ENCODE measurements at places on chromosomes 1 and 21. TPM values are rescaled to one million over a fixed set of nuclear protein-coding genes. Genes with fewer than 3 reads are reported as not detected.

DENND1B gene
- polyA plus RNA-seq = 4.8 TPM

ST6GALNAC5 gene
- 18.7 TPM for polyA plus RNA-seq

ZNF362 gene
- 2.2 TPM for polyA plus RNA-seq

MMP23B gene
- 0.07 TPM for polyA plus RNA-seq

FCAMR gene
- polyA plus RNA-seq = not detected

GOLT1A gene
- 0.46 TPM for polyA plus RNA-seq

KANK4 gene
- polyA plus RNA-seq = 8.5 TPM

MAP10 gene
- 0.50 TPM for polyA plus RNA-seq

GRCh38 chr1:53430261-53430660, 28.9 kb upstream of the DMRTB1 start:
- H3K4me1 ChIP-seq = no peaks in the 10 kb centered on the region
- H3K27me3 ChIP-seq = peaks cover 4% of the 10 kb centered on the region

DNA sequence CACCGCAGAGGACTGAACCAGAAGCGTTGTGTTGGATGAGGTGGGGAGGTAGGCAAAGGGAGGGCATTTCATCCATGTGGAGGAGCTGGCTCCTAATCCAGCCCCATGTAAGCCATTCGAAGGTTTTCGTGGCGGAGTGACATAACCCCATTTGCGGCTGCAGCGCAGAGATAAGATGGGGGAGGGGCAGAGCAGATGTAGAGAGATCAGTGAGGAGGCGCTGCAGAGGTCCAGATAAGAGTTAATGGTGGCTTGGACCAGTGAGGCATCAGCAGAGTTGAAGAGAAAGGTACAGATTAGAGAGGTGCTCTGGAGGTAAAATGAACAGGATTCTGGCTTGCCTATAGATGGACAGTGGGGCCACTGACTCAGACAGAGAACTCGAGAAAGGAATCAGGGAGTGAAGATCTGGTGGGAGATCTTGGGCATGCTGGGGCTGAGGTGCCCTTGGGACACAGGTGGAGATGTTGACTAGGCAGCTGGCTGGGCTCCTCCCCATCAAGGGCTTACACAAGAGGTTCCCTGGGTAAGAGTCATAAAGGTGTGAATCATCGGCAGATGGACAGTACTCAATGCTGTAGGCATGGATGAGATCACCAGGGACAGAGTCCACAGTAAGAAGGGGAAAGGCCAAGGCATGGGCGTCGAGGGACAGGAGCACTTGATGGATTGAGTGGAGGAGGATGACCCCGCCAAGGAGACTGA, 7.8 kb upstream of the PTPRF start:
- H3K27me3 ChIP-seq = no peaks in the 10 kb centered on the region
- H3K36me3 ChIP-seq = no peaks in the 10 kb centered on the region
- no peak overlapping the region for H3K4me3 ChIP-seq

GRCh38 chr1:244197851-244198375, 146.8 kb downstream of the ZBTB18 start:
- peak; percentile 45 for DNase-seq
- H3K4me3 ChIP-seq = no peak overlapping the region
- no peaks in the 10 kb centered on the region for H3K36me3 ChIP-seq
- peak overlapping the region; percentile 66 for H3K27ac ChIP-seq

DNA sequence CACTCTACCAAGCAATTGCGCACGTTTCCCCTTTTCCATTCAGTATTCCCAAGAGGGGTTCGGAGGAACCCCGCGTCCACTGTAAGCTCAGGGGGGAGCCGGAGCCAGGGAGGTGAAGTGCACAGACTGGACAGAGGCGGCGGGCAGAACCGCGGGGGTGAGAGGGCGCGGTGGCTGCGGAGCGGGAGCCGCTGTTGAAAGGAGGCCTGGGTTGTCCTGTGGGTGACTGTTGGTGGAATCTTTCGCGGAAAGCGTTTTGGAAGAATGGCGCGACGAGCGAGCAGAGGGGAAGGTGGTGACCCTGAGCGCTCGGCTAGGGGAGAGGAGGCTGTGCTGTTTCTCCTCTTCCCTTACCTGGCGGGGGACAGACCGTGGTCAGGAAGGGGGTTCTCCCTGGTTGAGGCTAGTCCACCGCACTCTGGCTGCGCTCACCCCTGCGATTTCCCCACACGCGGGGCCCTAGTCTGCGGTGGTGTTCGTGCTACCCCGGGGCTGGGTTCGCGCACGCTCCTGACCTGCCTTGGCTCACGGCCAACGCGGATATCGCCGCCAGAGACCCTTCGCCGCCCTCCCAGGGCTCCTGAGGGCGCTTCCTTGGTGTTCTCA, 92.8 kb downstream of the PRKAB2 start:
- H3K27me3 ChIP-seq = peaks cover 76% of the 10 kb centered on the region
- no peaks in the 10 kb centered on the region for H3K36me3 ChIP-seq
- no peak overlapping the region for H3K27ac ChIP-seq
- DNase-seq = no peak
- H3K4me3 ChIP-seq = no peak overlapping the region

GRCh38 chr1:33272509-33272908, 16.2 kb downstream of the ZNF362 start:
- H3K4me1 ChIP-seq = peaks cover 1% of the 10 kb centered on the region
- no peaks in the 10 kb centered on the region for H3K36me3 ChIP-seq

DNA sequence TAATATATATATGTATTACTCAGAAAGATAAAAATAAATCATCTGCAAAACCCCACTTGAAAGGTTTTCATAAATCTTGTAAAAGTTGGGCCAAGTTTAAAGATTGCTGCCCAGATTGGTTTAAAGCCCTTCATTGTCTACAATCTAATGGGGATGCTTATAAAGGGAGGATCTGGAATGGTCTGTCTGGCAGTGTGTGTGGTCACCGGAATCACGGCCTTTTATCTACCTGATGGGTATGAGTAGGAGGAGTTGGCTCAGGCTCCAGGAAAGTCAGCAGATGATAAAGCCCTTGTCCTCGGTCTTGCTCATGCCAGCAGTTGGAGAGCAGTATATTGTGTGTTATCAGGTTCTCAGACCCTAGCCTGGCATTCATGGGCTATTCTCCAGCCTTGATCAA, 197.7 kb downstream of the ROR1 start:
- H3K27me3 ChIP-seq = no peaks in the 10 kb centered on the region
- peaks cover 12% of the 10 kb centered on the region for H3K4me1 ChIP-seq
- H3K4me3 ChIP-seq = no peak overlapping the region
- no peak for DNase-seq
- H3K36me3 ChIP-seq = no peaks in the 10 kb centered on the region
- no peak overlapping the region for H3K27ac ChIP-seq

GRCh38 chr1:61293986-61294504, 211.7 kb downstream of the NFIA start:
- DNase-seq = no peak
- H3K27ac ChIP-seq = peak overlapping the region; percentile 58
- H3K4me3 ChIP-seq = no peak overlapping the region
- peaks cover 17% of the 10 kb centered on the region for H3K4me1 ChIP-seq
- no peaks in the 10 kb centered on the region for H3K27me3 ChIP-seq

- H3K36me3 ChIP-seq = peaks cover 7% of the 10 kb centered on the region
- H3K4me1 ChIP-seq = peaks cover 21% of the 10 kb centered on the region
- peak within 1 kb of the TSS; percentile 74 for H3K27ac ChIP-seq
- H3K4me3 ChIP-seq = peak within 1 kb of the TSS; percentile 73
- no peak for DNase-seq
- H3K27me3 ChIP-seq = no peaks in the 10 kb centered on the region
Measured at GRCh38 chr1:15153184-15153841, at the start of gene TMEM51. TSS of gene TMEM51 (plus strand) at chr1:15153747. CDS start at chr1:15215088, 61,341 bp downstream.
